ENCODE measurements at places on chromosomes 1 and 21.
A peak's percentile ranks its signal among the peaks of the same experiment; 100 is the strongest.

DNA sequence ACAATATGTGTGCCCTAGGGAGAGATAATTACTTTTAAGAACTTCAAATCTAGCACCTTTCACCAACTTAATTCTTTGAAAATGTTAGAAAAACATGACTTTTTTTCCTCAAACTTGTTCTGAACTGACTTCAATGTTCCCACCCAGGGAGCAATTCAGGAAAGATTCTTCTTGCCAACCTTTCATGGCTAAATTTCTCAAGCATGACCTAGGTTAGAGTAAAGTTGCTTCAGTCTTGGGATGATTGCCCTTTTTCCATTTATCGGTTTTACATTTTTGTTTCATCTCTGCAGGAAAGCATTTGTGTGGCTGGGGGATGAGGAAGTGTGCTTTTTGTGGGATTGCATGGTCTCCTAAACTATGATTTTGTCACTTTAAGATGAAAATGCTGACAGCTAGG lies 647.7 kb downstream of the LTN1 start:
- no peak for DNase-seq

- no peak for DNase-seq
Observed at GRCh38 chr1:166233750-166234366, 67.1 kb upstream of the FAM78B start.

GRCh38 chr1:218494449-218494852 lies 149.3 kb downstream of the TGFB2 start:
- no peak for DNase-seq

- no peak for DNase-seq
Observed at GRCh38 chr1:246170574-246171261, 336.4 kb downstream of the SMYD3 start.

DNA sequence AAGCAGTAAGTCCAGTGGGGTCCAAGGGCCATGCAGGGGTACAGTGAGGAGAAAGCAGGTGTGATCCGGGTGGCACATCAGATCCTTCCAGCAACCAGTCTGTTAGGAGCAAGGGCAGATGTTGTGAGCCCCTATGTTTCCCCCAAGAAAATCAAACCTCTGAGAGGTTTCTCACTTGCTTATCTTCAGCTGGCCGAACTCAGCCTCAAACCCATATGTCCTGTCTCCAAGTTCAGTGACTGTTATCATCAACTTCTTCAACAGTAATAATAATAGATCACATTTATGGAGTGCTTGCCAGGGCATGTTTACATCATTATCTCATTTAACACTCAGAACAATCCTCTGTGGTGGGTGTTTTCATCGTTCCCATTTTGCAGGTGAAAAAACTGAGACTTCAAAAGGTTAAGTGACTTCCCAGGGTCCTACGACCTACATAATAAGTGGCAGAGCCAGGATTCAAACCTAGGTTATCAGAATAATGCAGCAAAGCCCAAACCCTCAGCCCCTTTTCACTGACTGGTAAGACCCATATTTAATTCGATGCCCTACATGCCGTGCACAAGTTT lies 3.3 kb downstream of the CAPN2 start:
- no peak for DNase-seq

DNA sequence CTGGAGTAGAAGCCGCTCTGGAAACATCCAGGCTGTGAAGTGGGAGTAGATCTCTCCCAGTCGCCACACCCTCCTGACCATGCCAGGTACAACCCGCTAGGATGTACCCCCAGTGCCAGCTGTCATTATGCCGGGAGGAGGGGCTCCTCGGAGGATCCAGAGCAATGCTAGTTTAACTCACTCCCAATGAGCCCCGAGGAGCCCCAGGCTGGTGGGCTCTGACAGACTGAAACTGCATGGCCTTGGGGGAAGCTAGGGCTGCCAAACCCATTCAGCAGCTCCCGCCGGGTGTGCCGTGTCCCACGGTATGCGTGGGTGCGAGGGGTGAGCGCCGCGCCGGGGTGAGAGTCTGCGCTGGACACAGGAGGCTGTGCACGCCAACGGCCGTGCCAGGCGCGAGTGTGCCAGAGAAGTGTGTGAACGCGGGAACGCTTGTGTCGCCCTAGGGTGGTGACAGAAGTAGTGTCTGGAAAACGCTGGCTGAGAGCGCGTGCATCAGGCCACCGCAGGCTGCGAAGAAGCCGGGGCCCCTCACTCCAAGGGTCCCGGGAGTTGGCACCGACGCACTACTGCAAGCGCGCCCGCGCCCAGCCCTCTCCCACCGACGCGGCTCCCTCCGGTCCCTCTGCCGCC lies 177.1 kb upstream of the EDN2 start:
- DNase-seq, result peak; percentile 65

GRCh38 chr1:184388971-184389370 lies 2.1 kb downstream of the C1orf21 start:
- peak; percentile 65 for DNase-seq

DNA sequence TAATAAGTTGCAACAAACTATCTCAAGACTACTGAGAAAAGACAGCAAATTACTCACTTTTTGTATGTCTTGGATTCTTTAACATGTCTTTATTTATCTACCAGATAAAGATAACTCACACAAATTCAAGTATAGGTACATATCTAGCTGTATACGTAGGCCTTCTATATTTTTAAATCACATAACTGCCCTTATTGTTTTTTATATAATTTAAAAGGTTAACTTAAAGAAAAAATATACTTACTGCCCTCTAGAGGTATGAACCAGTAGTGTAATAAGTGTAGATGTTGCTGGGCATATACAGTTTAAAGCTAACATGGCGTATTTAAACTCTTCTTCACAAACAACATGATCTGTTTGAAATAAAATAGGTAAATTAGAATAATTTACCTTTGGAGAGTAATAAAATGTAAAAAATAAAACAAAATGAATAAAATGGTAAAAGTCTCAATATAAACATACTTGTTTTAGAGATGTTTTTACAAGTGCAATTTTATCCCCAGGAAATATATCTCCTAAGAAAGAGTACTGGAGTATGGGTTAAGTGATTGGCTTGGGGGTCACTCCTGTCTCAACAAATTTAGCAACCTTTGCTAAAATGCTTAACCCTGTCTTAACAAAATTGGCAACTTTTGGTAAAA lies 235.2 kb downstream of the KCNT2 start:
- DNase-seq, result peak; percentile 65

- DNase-seq, result peak; percentile 81
Observed at GRCh38 chr1:9626201-9626608, 25.3 kb upstream of the PIK3CD start.

DNA sequence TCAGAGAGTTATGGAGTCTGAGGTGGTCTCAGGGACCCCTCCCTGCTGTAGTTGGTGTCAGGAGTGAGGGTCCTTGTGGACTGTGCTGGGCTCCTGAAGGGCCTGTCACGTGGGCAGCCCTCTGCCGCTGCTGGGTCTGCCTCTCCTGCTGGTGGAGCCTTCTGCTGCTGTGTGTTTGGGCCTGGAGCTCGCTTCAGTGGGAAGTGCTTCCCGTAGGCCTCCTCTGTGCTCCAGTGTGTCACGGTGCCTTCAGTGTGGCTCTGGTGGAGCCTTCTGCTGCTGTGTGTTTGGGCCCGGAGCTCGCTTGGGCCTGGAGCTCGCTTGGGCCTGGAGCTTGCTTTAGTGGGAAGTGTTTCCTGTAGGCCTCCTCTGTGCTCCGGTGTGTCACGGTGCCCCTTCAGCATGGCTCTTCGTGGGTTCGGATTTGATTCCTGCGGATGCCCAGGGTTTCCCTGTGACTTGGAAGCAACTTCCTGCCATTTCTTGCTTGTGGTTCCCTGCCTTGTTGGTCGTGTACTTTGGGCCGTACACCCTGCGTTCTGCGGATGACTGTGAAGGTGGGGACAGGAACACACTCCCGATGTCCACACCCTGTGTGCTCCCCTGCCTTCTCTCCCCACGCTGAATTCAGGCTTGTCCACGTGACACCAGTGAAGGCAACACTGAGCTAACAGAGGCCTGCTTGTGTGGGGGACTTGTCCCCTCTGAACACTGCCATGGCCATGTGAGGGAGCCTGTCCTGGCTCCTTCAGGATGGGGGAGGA lies 19.5 kb downstream of the C1orf174 start:
- DNase-seq, result no peak

DNA sequence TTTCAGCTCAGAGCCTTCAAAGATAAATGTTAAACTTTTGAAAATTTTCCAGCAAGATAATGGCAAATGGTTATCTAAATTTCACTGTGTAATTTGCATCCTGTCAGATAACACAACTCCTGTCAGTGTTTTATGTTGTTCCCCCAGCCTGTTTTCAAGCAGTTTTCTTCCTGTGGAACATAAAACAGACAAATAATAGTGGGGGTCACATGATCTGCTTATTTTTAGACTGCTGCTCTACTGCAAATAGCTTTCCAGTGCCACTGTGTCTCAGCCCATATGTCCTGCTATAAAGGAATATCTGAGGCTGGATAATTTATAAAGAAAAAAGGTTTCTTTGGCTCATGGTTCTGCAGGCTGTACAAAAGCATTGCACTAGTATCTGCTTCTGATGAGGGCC lies 32.2 kb downstream of the FMO3 start:
- no peak for DNase-seq

- peak; percentile 57 for DNase-seq
Observed at GRCh38 chr1:178094739-178095645, 1.1 kb downstream of the RASAL2 start.

DNA sequence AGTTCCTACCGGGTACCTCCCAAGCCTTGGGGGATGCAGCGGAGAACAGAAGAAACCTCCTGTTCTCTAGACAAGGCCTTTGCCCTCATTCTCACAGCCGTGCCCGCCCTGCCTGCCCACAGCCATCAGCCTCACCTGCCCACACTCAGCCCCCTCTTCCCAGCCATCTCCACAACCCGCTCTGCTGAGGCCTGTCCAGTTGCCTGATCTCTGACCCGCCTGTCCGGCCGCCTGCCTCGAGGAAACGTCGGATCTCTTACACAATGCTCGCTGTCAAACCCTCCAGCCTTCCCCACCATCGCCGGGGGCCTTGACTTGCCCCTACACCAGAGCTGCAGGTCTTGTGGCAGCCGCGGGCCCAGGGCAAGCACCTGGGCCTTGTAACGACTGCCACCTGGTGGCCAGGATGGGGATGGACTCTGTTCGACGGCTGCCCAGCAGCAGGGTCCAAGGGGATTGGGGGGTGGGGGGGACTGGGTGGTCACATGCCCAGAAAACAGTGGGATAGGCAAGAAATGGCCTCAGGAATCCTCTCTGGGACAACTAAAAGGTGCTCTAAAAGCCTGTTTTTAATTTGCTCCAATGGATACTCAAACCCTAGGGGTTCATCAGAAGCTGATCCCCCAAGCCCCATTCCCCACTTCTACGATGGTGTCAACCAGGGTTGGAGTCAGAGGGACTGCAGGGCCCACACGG lies 31.0 kb downstream of the SLC45A1 start:
- peak; percentile 75 for DNase-seq

GRCh38 chr1:180918519-180918918 lies 5.8 kb downstream of the KIAA1614 start:
- no peak for DNase-seq

DNA sequence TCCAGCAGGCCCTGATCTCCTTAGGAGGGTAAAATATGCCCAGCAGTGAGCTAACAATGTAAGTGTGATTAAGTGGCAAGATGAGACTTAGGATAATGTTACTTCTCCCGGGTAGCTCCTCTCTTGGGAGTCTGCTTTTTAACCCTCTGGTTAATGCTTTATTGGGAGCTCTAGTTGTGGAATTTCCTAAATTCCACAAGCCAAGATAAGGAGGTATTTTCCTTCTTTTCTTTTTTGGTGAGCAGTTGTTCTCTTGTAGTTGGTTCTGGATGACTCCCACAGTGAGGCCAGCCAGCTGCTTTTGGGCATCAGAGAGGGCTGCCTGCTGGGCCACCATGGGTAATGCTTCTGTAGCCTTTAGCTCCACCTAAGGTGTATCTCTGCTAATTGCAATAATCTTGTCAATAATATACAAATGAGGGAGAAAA lies 19.3 kb downstream of the C1orf52 start:
- DNase-seq, result no peak

DNA sequence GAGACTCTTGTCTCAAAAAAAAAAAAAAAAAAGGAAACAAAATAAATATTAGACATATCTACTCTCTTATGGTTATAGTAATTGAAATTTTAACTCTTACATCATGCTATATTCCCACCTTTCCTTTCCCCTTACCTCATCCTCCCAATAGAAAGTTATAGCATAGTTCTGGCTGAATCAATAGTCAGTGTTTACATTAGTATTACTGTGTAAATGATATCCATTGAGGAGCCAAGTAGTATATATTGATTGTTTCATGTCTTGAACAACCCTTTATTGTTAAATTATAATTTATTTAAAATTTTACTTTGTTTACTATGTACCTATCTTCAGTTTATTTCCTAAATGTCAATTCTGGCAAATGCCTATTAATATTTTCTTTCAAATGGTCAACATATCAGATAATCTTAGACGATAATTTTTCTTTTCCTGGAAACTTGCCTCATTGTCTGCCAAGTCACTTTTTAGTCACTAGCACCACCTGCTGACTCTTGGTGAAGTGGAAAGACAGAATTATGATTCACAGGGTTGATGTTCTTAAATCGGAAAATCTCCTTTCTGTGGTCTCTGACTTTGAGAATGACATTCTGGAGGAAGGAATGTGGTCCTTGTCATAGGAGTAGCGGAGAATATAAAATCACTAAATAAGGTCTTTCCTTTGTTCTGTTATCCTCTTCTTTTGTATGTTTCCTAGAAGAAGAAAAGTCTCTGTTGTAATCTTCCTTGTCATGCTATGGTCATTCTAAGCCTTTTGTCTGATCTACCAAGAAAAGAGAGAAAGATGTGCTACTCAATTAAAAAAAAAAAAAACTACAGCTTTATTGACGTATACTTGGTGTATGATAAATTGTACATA lies 8.6 kb downstream of the HJV start:
- peak; percentile 81 for DNase-seq

DNA sequence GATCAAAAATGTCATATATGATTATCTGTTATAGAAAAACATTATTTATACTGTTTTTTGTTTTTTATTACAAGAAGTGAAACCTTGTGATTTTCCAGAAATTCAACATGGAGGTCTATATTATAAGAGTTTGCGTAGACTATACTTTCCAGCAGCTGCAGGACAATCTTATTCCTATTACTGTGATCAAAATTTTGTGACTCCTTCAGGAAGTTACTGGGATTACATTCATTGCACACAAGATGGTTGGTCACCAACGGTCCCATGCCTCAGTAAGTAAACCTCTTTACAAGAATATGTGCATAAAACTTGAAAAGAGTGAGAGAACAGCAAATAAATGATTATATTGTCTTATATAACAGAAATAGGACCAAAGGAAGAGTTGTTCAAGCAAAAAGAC lies 14.5 kb downstream of the CFHR4 start:
- no peak for DNase-seq

- DNase-seq, result no peak
Observed at GRCh38 chr1:201719812-201720521, 109.0 kb upstream of the IPO9 start.

GRCh38 chr1:200856716-200857357 lies 15.9 kb upstream of the GPR25 start:
- no peak for DNase-seq

DNA sequence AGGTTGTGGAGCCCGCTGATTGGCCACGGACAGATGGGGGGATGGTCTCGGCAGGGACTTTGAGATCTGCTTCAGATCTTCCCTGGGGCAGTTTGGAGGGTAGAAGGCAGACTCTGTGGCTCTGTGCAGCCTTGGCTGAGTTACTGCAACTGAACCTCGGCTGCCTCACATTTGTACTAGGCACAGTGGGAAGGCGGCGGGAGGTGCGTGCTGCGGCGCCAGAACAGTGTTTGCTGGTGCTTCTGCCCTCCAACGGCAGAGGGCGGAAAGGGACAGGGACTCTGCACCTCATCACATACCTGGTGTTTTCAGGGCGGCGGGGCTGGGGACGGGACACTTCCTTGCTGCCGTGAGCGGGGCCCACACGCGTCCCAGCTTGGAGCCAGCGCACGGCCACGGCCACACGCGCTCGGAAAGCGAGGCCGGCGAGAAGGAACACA lies 26.2 kb downstream of the SLC66A1 start:
- DNase-seq, result no peak

- DNase-seq, result no peak
Observed at GRCh38 chr1:160267284-160267991, 5.1 kb upstream of the DCAF8 start.
